ENCODE measurements at places on chromosomes 5 and 9. TPM values are rescaled to one million over a fixed set of nuclear protein-coding genes. Genes with fewer than 3 reads are reported as not detected.

Gene SLC45A2
- not detected for total RNA-seq

Gene AK8
- total RNA-seq, result 6.1 TPM

Gene DDX4
- not detected for total RNA-seq

Gene ZNF883
- 0.89 TPM for total RNA-seq

Gene GALNT12
- total RNA-seq, result 23.2 TPM

Gene FAM163B
- not detected for total RNA-seq

DNA sequence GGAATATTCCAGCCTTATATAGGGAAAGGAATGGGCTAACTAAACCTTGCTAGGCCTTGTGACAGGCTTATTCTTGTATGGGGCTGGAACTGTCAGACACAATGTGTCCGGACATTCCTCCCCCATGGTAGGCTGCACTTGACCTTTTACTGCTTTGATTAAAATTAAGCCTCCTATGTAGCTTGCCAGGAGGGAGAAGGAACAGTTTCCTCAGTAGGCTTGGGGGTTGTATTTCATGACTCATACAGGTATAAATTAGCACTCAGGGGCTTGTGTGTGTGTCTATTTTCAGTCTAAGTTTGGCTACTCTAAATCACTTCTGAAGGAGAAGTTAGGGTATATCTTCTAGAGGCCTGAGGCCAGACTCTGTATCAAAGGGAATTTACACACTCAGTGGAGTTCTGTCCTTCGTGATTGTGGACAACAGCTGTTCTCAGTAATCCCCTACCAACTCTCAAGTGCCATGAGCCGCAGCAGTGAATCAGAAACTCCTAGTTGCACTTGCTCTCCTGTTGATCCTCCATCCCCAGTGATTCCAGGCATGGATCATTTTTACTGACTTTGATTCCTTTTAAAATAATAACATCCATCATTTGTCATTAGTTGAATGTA is 16.4 kb downstream of the ADAMTS16 start:
- no peaks in the 10 kb centered on the region for H3K4me1 ChIP-seq
- no peaks in the 10 kb centered on the region for H3K36me3 ChIP-seq
- H3K4me3 ChIP-seq, result no peak overlapping the region
- H3K27me3 ChIP-seq, result no peaks in the 10 kb centered on the region
- no peak for DNase-seq

GRCh38 chr9:111039231-111039906 is 1.1 kb upstream of the LPAR1 start:
- H3K4me1 ChIP-seq, result peaks cover 22% of the 10 kb centered on the region
- no peak for DNase-seq
- peak overlapping the region; percentile 85 for H3K27ac ChIP-seq
- H3K4me3 ChIP-seq, result peak overlapping the region; percentile 69
- H3K36me3 ChIP-seq, result no peaks in the 10 kb centered on the region

DNA sequence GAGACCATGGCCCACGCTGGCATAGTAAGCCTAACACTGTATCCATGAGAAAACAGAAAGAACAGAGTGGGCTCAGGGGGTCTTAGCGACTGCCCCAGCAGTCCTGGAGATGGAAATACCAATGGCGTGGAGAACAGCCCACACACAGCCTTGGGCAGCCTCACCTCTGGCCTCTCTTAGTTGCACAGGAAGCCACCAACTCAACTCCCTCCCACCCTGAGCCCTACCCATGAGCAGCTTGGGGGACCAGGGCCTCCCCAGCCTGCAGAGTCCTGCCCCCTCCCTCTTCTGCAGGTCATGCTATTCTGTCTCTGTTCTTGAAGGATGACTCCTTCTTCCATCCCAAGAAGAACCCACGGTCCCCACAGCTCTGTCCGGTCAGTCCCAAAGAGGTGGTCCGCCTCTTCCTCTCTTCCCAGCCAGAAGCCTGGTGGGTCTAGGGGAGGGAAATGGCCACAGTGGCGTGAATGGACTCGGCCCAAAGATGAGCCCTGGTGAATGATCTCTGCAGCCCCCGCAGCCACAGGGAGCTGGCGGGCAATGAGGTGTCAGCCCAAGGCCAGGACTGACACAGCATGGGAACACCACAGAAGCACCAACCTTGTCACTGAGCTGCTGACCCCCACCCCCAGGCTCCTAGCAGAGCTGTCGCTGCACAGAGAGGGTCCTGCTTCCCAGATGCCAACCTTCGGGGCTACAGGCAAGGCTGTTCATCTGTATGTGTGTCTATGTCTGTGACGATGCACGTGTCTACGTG is 131.2 kb downstream of the ROR2 start:
- H3K36me3 ChIP-seq, result no peaks in the 10 kb centered on the region
- no peak for DNase-seq
- peaks cover 7% of the 10 kb centered on the region for H3K4me1 ChIP-seq
- no peak overlapping the region for H3K27ac ChIP-seq
